ENCODE measurements at places on chromosomes 3 and 15. TPM values are rescaled to one million over a fixed set of nuclear protein-coding genes. Genes with fewer than 3 reads are reported as not detected.

Gene FANCD2OS
- not detected for total RNA-seq

Gene CDC25A
- 3.7 TPM for total RNA-seq

Gene ZNF592
- total RNA-seq, result 6.3 TPM

Gene SNTN
- not detected for total RNA-seq

Gene NSMCE3
- 11.0 TPM for total RNA-seq

Gene FAH
- total RNA-seq, result 13.6 TPM

Gene GOLGA6D
- under 0.01 TPM for total RNA-seq

Gene FAM240A
- not detected for total RNA-seq

Gene MKRN2OS
- total RNA-seq, result not detected

Gene ECE2
- total RNA-seq, result not detected

Gene C3orf49
- not detected for total RNA-seq

Measured in skeletal muscle tissue (tissue), 5 donors.